ENCODE measurements at places on chromosomes 12 and 14. TPM values are rescaled to one million over a fixed set of nuclear protein-coding genes. Genes with fewer than 3 reads are reported as not detected.

GLS2 gene
- 6.8 TPM for polyA plus RNA-seq

TMEM30B gene
- polyA plus RNA-seq: 7.0 TPM

TCTN2 gene
- polyA plus RNA-seq: 1.1 TPM

EXD2 gene
- polyA plus RNA-seq: 3.7 TPM

IRAK3 gene
- not detected for polyA plus RNA-seq

ACOT4 gene
- polyA plus RNA-seq: 2.6 TPM

EEF1AKMT3 gene
- 3.0 TPM for polyA plus RNA-seq

SLC25A47 gene
- polyA plus RNA-seq: not detected

SNRPF gene
- 24.6 TPM for polyA plus RNA-seq

KRT78 gene
- polyA plus RNA-seq: not detected

TOMM20L gene
- not detected for polyA plus RNA-seq

NOVA1 gene
- polyA plus RNA-seq: not detected

BRMS1L gene
- polyA plus RNA-seq: 3.9 TPM

CD4 gene
- 364 TPM for polyA plus RNA-seq

Measured in naive thymus-derived CD4-positive, alpha-beta T cell (primary cell).